Motor neuron (in vitro differentiated cells): ENCODE measurements at places on chromosomes 4 and X. TPM values are rescaled to one million over a fixed set of nuclear protein-coding genes. Genes with fewer than 3 reads are reported as not detected.

GRCh38 chr4:26372525-26373172 lies 51.8 kb downstream of the RBPJ start:
- ATAC-seq: no peak

DNA sequence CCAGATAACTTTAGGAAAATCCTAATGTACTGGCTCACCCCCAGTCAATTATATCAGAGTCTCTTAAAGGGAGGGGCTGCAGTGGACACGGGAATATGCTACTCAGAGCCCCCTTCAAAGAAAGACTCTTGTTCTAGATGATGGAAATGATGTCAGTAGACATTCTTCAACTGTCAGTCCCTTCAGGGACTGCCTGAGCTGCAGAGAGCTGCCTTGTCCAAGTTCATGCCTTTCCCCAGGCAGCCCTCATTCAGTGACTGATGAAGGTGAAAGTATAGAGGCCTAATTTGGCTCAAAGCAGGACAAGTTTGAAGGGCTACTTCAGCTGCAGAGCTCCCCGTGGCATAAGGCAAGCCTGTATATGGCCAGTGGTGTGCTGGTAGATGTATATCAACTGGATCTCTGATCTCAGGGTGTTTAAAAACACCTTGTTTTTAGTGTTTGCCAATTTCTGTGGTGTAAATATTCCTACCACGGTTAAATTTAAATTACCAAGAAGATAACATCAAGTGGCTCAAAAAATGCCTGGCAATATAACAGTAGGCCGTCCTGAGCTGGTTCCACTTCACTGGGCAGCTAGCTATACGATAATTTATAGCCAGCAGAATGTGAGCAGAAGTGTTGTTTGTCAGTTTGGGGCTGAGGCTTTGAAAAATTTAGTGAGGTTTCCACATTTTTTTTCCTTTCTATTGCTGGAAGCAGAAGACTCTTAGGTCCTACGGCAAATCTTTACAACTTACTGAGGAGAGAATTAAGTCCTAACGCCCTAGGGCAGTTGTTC lies 748.8 kb upstream of the FTHL17 start:
- ATAC-seq: peak; percentile 21

DNA sequence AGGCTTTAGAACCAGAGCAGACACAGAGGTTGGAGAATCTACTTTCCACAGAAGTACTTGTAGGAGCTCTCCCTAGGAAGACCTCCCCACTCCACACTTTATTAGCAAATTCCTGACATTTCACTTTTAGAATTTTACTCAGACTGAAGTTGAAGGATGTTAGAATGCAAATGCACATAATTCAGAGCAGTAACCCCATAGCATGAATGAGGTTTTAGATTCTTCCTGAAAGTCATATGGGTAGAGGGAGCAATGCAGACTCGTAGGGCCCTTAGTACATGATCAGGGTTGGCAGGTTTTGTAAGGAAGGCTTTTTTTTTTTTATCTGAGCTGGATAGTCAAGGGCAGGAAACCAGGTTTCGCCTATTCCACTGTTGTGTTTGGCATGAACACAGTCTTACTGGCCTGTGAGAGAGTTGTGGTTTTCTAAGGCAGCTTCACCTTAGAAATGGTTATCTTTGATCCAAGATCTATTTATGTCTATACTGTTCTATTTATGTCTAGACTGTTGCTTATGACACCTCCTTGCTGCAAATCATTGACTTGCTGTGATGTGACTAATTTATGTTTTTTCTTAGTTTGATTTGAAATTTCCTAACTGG lies 48.9 kb downstream of the SPATA18 start:
- peak; percentile 56 for ATAC-seq

DNA sequence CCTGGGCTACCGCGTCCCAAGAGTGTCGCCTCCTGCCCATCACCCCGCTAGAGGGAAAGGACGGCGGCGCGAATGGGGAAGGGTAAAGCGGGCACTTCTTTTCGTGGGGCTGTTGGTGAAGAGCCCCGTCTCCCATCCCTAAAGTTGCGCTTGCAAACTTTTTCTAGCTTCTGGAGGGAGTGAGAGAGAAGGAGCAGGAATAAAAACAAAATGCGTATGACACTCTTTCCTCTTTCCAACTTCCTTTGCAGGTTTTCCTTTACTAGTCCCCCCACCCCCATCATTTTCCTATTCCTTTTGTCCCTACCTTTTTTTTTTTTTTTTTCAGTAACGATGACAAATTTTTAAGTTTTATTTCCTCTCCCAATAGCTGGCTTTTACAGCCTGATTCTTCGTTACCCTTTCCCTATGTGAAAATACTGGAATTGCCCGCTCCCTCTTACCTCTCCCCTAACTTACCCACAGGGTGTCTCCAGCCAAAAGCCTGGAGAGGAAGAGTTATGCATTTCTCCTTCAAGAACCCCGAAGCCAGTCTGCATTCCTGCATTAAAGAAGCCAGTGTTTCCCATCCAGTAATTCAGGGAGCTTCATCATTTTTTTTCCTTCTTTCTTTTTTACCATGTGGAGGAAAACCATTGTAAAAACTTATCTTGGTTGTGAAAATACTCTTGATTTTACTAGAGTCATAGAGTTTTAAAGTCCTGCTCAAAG lies 613 bp upstream of the ARSJ start:
- ATAC-seq: no peak

Gene BTC
- not detected in 2 replicates for total RNA-seq

Gene AFF2
- total RNA-seq: 75.5 and 85.1 TPM in 2 replicates

Gene BMX
- 1.4 and 2.2 TPM in 2 replicates for total RNA-seq

Gene UGT2B10
- total RNA-seq: not detected in 2 replicates

Gene PAGE2B
- not detected in 2 replicates for total RNA-seq
